ENCODE measurements at places on chromosomes 7 and 10. TPM values are rescaled to one million over a fixed set of nuclear protein-coding genes. Genes with fewer than 3 reads are reported as not detected.

Gene FRMD4A
- 14.1 TPM for total RNA-seq

Gene TAS2R3
- total RNA-seq = 1.8 TPM

Gene AVL9
- total RNA-seq = 51.1 TPM

Gene C10orf62
- total RNA-seq = not detected

Gene GPR37
- 4.5 TPM for total RNA-seq

Gene CD36
- 2.5 TPM for total RNA-seq

Gene ABCB1
- 10.5 TPM for total RNA-seq
